NCI-H345 (cell line): ENCODE measurements at places on chromosomes 5 and 9.

- DNase-seq, result no peak
These were observed 192.3 kb downstream of the DEPDC1B start for GRCh38 chr5:60507687-60508086.

DNA sequence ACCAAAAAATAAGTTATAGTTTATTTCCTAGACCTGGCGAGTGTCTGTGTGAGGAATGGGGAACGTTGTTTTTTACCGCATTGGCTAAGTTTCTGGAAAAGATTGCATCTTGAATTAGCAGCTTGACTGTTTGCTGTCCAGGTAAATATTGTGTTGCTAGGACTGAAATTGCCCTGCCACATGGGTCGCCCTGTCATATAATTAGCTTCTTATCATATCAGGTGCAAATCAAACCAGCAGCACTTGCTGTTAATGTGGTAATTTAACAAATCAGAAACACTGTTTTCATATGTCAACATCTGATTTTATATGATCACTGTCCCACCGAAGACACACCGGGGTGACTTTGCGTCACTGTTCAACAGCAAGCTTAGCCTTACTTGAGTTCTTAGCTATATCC, 63.7 kb upstream of the ZNF622 start:
- DNase-seq, result no peak

- no peak for DNase-seq
These were observed 366.0 kb downstream of the HINT1 start for GRCh38 chr5:130799015-130799414.

GRCh38 chr5:170821257-170821800, 37.8 kb downstream of the GABRP start:
- DNase-seq, result no peak

GRCh38 chr9:123914517-123915196, 15.3 kb downstream of the DENND1A start:
- no peak for DNase-seq

GRCh38 chr9:120837921-120838320, 4.8 kb downstream of the PSMD5 start:
- no peak for DNase-seq
